Activated CD8-positive, alpha-beta T cell treated with anti-CD3 and anti-CD28 coated beads, Interleukin-2, amount 10 ng/mL, durations not matched to agents 7 days and 5 days (primary cell): ENCODE measurements at places on chromosomes 1 and 21.

GRCh38 chr1:194047206-194047605 lies 860.8 kb upstream of the B3GALT2 start:
- DNase-seq: no peak

DNA sequence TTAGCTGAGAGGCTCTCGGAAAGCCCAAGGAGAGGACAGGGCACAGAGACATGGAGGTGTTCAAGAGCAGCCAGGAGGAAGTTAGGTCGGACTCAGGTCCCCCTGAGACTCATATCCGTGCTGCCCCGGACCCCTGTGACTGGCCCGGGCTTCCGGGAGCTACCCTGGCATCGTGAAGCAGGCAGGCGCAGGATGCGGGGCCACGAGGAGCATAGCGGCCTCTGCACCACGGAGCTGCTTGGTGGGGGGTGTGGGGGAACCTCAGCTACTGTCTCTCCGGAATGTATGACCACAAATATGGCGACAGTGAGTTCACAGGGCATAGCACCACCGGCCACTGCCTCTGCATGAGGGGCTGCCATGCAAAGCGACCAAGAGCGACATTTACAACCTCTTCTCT lies 112.2 kb upstream of the GUCA2B start:
- no peak for DNase-seq

DNA sequence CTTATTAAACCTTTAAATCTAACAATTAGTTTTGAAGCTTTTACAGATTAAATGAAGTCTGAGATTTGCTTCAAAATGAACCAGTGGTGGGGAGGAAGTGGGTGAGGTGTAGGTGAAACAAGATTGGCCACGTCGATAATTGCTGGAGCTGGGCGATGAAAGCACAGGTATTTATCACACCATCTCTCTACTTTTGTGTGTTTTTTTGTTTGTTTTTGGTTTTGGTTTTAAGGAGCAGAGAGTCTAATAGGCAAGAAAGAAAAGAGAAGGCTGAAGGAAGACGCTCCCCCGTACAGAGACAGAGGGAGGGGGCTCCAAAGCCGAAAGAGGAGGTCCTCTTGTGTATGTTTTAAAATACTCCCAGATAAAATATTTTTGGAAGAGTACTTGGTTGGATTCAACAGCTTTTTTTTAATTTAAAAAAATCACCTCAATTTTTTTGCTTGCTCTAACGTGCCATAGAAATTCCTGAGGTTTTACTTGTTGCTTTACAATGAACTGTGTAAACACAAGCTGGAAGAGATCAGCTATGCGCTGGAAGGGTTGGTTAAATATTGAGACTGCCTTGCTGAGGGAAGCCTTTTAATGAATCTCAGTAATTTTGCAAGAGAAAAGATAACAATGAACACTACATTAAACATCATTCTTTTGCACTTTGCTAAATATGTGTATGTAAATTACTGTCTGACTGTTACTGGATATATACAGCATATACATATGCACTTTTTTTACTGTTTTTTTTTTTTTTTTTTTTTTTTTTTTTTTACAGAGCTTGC lies 6.7 kb upstream of the LGALS8 start:
- DNase-seq: peak; percentile 54

- DNase-seq: no peak
Observed at GRCh38 chr1:183276386-183277080, 90.5 kb downstream of the LAMC2 start.

DNA sequence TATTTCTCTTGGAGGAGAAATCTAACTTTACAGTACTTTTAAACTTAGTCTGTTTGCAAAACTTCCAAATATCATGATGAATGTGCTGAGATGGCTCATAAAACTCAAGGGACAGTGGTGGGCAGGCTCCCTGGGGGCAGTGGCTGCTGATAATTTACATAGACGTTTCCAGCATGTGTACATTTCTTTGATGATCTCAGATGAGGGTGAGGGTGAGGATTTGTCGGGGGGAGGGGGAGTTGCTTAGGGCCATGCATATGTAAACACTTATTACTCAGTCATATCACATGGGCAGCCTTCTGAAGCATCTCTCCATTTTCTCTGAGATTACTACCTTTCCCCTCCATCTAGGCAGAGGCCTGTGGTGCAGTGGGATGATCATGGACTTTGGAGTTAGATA lies 152.9 kb upstream of the HMGB4 start:
- DNase-seq: no peak

GRCh38 chr1:172679000-172679772 lies 20.3 kb downstream of the FASLG start:
- DNase-seq: no peak

- DNase-seq: no peak
Observed at GRCh38 chr1:67130673-67131072, 4.1 kb downstream of the C1orf141 start.

DNA sequence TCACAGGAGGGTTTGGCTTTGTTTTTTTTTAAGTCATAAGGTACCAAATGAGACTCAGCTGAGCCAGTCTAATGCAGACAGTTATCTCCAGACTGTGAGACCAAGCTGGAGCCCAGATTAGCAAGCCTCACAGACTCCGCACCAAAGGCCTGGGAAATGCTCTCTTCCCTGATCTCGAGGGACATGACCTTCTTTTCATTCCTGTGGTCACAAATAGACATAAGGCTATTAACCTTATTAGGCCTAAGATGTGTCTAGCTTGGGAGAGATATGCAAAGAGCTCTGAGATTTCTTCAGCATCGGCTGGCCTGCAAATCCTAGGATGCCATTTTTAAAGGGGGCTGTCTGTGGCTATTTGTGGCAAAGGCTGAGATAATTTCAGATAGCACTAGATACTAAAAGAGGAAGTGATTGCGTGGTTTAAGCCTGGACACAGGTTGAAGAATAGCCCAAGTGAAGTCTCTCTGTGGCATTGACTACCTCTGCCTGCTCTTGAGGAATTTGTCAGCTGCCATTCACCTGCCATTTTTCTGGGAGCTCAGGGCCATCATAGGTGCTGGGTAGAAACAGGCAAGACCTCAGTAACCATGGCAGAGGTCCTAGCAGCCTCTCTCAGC lies 301.3 kb downstream of the SIPA1L2 start:
- DNase-seq: no peak

DNA sequence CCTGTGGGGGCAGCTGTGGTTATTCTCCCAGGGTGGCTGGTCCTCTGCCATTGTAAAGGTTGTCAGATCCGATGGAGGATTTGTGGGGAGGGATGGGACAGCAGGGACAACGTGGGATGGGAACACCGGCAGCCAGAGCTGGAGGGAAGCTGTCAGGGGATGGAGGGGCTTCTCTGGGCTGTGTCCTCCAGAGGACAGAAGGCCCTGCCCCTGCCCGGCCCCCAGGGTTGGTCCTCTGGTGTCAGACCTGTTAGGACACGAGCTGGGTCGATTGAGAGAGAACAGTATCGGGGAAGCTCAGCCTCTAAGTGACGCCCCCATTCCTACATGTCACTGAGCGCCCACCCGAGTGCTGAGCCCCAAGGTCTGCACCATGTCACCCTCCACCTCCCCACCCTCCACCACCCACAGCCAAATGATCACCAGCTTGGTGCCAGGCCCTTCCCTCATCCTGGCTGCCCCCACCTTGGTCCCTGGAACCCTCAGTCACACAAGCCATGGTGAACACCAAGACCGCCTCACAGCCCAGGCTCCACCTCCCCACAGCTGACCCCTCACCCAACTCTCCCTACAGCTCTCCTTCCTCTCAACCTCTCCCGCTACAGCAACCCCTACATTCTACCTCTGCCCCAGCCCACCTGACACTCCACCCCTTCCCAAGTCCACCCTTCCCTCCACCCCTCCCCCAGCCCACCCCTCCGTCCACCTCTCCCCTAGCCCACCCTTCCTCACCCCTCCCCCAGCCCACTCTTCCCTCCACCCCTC lies 244.4 kb downstream of the MATN1 start:
- no peak for DNase-seq

- no peak for DNase-seq
Observed at GRCh38 chr1:199046618-199047017, 407.8 kb downstream of the PTPRC start.

- no peak for DNase-seq
Observed at GRCh38 chr1:62790716-62791115, 6.8 kb downstream of the ATG4C start.

DNA sequence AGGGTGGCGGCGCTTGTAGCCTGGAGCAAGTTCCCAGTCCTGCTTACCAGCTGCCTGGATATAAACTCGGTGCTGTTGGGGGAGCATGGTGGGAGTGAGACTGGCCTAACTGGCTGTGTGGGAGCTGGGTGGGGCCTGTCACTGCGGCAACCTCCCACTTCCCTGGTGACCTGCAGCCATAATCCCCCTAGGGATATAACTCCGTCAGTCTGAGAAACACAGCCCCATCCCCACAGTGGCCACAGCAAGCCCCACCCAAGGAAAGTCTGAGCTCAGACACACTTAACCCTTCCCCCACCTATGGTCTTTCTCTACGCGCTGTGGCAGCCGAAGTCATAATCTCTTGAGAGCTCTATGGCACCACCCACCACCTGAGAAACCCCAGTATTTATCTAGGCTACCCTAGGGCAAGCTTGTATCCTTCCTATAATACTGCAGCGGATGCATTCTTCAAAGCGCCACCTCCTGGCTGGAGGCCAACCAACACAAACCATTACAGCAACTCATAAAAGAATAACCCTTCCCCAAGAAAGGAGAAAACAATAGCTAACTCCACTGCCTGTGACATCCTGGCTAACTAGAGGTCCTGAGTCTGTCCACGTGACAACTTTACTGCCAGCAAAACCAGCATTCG lies 57.4 kb downstream of the ZNF648 start:
- DNase-seq: no peak

GRCh38 chr21:44766014-44766817 lies 35.4 kb downstream of the UBE2G2 start:
- no peak for DNase-seq

DNA sequence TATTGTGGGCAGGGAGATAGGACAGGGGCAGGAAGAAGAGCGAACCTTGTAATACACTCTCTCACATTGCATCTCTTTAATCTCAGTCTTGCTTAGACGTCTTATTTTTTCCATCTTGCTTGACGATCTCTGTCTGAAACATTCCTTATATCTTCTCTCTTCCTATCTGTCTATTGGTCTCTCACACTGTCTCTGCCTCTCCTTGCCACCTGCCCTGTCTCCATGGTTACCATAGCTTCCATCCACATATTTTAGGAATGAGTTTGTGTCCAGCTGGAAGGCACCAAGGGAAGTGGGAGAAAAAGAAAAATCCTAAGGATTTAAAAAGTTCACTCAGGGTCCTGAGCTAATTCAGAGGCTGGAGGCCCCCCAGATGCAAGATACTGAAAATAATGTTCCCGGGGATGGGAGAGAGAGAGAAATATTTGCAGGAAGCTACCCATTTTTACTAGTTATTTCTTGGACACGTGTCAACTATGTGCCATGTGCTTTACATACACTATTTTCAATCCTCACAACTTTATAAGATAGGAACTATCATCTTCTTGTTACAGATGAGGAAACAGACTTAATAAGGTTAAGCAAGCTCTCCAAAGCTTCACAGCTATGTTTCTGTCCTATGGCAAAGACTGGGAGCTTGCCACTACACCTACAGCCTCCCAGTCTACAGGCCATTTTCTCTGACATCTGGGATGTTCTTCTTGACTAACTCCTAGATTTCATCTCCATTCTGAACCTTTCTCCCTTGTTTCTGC lies 933 bp downstream of the ANKRD34A start:
- DNase-seq: no peak

DNA sequence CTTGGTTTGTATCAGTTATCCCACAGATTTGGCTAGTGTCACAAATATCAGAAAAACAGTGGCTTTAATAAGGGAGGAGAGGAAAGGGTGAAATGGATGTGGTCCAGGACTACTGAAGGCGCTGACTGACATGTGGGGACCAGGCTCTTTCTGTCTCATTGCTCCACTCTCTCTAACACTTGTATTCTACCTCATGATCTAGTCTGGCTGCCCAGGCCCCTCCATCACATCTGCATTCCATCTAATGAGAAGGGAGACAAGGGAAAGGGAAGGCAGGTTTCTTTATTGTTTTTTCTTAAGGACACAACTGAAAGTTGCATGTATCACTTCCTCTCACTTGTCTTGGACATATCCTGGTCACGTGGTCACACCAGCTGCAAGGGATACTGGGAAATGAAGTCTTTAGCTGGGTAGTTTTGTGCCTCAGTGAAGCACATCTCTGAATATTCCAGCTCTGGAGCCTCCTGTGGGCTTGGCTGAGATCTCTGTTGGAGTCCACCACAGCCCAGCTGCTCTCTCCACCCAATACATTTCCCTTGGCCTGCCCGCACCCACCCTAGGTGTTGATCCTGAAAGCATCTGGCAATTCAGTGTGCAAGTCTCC lies 42.0 kb upstream of the PADI2 start:
- DNase-seq: peak; percentile 40

- no peak for DNase-seq
Observed at GRCh38 chr1:32927441-32927840, 26.3 kb upstream of the TMEM54 start.

DNA sequence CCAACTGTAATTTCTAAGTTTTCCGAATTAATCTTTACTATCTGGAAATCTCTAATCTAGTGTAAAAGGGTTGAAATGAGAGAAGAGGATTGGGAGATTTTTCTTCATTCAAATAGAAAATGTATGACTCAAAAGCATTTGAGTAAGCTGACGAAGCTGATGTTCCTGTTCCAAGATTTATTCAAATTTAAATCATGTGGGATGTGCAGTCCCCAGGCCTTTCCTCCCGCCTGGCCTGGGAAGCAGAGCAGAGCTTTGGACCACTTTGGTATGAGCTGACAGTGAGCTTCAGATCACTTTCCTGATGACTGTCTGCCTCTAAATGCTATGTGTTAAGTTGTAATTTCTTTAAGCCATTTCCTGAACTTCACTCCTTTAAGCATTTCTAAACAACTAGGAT lies 192.0 kb downstream of the DHRS3 start:
- no peak for DNase-seq

GRCh38 chr1:104082221-104082620 lies 332.5 kb downstream of the AMY1C start:
- no peak for DNase-seq

DNA sequence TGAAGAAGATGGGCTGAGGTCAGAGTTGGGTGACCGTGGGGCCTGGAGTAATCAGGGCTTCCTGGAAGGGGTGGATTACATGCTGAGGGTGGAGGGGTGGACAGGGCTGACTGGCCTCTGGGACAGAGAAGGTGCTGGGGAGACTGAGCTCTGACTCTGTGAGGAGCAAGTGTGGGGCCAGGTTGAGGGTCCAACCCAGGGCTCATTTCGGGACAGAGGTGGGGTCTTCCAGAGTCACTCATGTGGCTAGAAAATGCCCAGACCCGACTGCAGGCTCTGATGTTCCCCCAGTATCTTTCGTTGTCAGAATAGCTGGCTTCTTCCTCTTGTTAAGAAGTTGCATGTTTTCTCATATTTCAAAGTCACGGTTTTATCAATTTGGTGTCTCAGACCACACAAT lies 311.8 kb downstream of the PTPRU start:
- DNase-seq: no peak
